Upper lobe of left lung (tissue), 6 donors: ENCODE measurements at places on chromosomes 5 and 9.

GRCh38 chr5:20113031-20113715 is 125.2 kb upstream of the CDH18 start:
- no peak for DNase-seq

DNA sequence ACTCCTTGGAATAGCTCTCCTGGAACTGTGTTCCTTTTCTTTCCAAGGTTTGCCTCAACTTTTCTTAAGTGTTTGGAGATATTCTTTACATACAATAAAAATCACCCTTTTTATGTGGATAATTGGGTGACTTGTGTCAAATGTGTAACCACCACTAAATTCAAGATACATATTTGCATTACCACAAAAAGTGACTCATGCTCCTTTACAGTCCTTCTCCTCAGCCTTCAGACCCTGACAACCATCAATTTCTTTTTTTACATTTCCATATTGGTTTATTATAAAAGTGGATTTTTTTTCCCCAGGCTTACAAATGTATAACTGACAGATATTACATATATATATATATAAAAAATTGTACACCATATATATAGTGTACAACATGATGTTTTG is 372.0 kb upstream of the KCNN2 start:
- no peak for DNase-seq

DNA sequence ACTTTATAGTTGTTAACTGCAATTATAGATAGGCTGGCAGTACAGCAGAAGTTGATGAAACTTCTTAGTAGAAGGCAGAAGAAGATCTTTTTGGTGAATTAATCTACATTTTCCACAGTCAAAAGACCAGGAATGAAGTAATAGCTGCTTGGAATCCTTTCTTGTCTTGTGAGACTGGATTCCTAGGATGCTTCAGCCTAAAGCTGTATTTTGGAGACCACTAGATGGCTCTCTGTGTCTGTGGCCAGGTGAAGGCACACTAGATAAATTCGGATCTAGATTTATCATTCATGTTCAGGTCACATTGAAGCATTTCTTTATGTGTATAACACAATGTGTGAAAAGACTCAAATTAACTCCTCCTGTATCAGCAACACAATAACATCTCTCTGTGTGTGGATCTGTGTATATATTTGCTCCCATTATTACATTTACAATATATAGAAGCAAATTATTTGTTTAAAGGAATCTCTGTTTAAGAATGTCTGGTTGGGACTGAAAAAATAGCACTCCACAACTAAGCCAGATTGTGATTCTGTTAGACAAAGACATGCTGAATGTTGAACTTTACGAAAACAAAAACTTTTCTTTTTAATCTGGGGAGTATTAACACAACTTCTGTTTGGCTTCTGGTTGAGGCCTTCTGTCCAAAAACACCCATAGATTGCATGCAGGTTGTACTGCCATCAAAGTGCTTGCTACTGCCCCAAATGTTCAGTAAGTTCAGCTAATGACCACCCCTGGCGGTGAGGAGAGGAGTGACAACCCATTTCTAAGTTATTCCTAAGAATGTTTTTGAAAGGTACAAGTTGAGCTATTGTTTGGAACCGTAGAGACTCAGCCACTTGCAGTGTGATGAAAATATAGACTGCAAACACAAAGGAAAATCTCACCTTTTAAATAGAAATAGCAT is 10.6 kb downstream of the GRIN3A start:
- no peak for DNase-seq

DNA sequence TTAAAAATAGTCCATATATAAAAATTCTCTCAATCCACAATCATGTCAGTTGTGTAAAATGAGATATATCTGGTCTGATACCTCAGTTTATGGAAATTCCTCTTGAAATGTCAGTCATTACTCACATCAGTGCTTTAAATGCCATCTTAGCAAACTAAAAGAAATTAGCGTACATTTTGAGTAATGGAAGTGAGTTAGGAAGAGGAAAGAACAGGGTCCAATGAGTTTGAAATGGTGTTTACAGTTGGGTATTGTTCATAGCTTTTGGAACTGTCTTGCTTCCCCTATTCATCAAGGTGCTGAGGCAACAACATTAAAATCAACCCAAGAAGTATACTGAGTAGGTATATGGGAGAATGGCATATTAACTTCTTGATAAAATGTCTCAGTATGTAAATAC is 8.7 kb upstream of the MTX3 start:
- DNase-seq: no peak

DNA sequence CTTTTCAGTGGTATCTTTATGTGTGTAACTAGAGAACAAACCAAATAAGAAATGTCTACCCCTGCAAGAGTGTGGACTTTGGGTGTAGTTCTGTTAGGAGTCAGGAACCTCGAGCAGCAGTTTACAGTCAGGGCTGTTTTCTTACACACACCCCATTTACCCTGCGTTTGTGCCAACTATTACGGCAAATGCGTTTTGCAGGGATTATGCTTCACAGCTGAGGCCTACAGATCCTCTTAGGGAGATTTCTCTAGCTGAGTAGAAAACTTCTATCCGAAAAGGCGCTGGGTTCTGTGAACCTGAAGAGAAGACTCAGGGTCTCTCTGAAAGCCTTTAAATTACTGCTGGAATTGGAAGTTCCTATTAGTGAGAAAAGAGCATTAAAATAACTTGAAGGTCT is 51.4 kb downstream of the ACER2 start:
- no peak for DNase-seq

- DNase-seq: no peak
Observed at GRCh38 chr5:132528866-132529634, 14.3 kb downstream of the IL5 start.

DNA sequence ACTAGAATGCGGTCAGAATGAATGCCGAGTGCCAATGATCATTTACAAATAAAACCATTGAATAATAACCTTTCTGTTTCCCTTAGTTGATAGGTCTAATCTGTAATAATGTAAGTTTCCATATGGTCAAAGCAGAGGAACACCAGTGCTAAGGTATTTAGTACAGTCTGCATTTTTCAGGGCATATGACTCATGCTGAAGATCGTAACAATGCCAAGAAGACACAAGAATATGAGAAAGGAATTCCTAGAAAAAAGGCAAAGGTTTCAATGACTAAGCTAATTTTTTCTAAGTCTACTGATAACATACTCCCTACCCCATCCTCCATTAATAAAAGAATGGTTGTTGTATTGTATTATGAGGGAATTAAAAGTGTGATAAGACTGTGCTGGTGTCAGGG is 2.8 kb downstream of the OR1L8 start:
- no peak for DNase-seq

GRCh38 chr9:18907927-18908625 is 124.9 kb downstream of the SAXO1 start:
- DNase-seq: peak; percentile 11

DNA sequence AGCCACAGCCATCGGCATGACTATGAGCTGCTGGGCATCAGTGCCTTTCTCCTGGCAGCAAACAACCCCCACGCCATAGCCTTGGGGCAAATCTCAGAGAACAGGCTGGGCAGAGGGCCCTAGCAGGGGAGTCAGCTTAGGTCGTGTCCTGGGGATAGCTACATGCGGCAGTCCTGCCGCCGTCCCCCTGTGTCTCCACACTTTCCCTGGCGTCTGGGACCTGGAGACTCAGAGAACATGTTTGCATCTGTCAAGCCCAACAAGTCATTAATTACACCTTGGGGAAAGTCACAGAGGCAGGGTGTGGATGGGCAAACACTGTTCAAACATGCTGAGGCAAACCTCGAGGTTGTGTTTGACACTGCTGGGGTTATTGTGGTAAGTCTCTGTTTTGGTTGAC is 123.6 kb downstream of the C5orf15 start:
- no peak for DNase-seq

GRCh38 chr9:72356041-72356582 is 8.9 kb downstream of the ZFAND5 start:
- no peak for DNase-seq

DNA sequence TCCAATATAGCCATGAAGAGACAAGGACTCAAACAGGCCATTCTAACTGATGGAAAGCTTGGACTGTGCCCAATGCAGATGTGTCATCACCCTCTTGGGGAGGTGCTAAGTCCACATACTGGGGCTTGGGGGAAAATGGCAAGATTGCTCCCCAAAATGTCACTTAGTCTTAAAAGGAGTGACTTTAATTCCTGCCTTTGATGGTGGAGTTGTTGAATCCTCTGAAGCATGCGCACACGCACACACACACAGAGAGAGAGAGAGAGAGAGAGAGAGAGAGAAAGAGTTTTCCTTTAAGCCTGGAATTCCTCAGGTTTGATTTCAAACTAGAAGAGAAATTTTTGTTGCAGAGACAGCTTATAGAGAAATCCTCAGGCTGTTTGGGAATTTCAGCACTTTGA is 161.9 kb upstream of the GAS1 start:
- no peak for DNase-seq

GRCh38 chr9:14030375-14031059 is 283.4 kb downstream of the NFIB start:
- no peak for DNase-seq

GRCh38 chr5:31235381-31235780 is 41.9 kb downstream of the CDH6 start:
- DNase-seq: no peak

GRCh38 chr9:77614645-77615044 is 33.5 kb downstream of the GNA14 start:
- no peak for DNase-seq

DNA sequence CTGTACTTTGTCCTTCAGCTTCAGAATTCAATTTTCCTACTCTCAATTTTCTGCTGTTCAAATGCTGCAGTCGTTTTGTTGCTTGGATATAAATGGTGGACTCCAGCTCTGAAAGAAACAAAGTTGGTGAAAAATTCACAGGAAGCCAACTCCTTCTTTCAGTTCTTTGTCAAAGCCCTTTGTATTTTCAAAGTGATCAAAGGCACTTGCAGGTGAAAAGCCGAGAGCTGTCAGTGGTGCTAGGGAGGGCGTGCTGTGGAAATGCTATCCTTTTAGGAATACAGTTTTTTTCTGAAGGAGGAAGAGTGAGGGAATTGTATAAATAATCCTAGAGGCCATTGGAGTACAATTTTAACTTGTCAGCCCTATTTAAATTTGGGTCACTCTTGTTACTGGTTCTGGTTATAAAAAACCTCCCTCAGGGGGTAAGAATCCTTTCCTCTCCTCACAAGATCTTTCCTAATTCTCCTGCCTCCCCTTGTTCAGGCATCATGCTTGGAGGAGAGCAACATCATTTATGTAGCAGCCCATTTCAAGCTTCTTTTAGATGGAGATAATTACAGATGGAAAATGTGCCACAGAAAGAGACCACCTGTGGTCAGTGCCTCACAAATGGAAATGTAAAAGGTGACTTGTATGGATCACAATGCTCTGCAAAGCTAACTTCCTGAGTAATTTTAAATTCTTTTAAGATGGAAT is 62.5 kb upstream of the GHR start:
- DNase-seq: no peak

DNA sequence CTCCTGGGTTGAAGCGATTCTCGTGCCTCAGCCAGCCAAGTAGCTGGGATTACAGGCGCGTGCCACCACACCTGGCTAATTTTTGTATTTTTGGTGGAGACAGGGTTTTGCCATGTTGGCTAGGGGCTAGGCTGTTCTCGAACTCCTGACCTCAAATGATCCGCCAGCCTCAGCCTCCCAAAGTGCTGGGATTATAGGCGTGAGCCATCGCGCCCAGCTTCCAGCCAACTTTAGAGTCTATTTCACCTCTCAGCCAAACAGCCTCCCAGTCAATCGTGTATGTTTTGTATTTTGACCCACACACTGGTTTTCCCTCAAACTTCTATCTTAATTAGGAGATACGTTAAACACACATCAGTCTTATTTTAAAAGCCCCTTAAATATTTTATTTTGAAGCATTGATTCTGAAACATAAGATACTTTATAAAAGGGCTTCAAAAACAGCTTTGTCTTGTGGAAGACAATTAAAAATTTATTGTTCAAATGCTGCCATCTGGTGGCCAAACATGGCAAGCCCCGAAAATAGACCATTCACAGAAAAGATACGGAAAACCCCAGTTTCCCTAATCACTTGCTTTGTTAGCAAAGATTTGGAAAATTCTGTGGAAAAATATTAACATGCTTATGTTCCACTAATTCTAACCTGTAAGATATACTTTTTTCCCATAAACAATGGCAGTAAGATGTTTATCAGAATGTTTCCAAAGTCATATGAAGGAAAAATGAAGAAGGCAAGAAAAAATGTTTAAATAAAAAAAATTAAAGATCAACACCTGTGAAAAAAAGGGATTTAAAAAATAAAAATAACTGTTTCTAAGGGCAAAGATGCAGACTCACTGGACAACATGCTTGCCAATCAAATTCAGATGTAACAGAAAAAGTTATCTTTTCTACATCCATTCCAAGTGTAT is 33.1 kb downstream of the APTX start:
- DNase-seq: peak; percentile 31

DNA sequence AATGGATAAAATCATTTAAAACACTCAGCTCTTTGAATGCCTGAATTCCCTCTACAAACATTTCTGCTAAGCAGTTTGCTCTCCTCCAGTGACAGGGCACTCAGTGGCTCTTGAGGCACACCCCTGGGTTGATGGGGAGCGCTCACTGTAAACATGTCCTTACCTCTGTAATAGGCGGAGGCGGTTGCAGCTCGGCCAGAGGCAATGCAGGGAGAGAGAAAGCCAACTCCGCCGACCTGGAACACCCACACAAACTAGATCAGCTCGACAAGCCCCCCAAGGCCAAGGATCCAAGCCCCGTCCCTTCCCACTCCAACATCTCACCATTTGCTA is 329 bp downstream of the CDC23 start:
- DNase-seq: no peak

DNA sequence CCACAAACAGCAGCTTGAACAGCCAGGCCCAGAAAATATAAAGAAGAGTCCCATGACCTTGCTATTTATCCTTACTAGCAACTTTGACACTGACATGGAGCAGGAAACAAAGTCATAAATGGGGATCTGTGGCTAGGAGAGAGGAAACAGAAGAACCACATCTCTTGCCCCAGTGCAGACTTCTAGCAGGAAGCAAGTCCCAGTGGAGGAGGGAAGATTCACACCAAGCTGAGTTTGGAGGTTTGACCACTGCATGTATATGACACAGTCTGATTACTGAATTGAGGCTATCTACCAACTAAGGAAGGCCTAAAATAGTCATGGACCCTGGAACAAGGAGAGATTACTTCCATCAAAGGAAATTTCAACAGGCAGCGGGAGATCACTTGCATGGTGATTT is 51.4 kb downstream of the CDH6 start:
- no peak for DNase-seq

DNA sequence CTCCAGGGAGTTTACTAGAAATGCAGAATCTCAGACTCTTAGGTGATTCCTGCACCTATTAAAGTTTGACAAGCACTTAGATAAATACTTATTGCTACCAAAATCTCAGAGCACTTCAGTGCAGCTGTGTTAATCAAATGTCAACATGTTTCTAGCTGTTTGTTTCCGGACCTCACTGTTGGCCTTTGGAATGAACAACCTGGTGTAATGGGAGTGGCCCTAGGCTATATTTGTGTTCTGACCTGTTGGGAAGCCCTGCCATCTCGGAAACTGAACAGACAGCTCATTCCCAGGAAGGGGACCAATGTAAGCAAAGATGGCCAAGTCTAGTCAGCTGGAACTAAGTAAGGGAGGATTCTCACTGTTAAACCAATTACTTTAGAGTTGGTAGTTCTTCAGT is 145.0 kb upstream of the SLC28A3 start:
- no peak for DNase-seq

- no peak for DNase-seq
Observed at GRCh38 chr5:179554981-179555380, 4.6 kb downstream of the RUFY1 start.
